ENCODE measurements at places on chromosomes 7 and 10.

DNA sequence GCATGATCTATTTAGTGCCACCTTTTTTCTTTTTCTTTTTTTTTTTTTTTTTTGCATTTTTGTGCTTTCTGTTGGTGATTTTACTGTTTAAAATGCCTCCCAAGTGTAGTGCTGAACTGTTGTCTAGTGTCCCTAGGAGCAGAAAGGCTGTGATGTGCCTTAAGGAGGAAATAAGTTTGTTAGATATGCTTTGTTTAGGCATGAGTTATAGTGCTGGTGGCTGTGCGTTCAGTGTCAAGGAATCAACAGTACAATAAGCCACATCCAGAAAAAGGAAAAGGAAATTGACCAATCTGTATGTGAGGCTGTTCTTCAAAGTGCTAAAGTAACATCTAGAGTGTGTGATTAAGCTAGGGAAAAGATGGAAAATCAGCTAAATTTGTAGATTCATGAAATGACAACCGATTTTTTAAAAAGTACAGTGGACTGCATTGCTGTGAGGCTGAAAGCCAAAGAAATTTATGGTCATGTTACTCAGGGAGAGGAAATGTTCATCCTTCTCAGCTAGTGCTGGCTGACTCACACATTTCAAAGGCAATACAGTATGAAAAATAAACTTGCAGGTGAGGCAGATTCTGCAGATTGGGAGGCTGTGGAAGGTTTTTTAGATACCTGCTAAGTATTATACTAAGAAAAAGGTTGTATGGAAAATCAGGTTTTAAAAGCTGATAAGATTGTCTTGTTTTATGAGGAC is 122.7 kb upstream of the ADCY1 start:
- no peak for DNase-seq

DNA sequence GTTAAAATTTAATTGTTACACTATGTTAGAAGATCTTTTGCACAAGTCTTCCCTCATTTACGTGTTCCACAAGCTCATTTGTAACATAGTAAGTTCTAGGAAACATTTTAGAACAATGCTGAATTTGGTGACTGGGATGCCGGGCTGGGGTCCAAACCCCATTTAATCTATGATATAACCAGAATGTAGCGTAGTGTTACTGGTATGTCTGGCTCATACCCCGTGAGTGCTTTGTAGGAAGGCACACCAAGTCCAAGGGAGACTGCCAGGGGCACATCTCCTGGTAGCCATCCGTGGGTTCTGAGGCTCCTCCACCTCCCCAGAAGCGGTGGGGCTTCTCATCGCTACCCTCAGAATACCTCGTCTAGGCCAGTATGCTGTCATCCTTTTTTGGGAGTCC is 21.3 kb upstream of the TMEM236 start:
- no peak for DNase-seq

DNA sequence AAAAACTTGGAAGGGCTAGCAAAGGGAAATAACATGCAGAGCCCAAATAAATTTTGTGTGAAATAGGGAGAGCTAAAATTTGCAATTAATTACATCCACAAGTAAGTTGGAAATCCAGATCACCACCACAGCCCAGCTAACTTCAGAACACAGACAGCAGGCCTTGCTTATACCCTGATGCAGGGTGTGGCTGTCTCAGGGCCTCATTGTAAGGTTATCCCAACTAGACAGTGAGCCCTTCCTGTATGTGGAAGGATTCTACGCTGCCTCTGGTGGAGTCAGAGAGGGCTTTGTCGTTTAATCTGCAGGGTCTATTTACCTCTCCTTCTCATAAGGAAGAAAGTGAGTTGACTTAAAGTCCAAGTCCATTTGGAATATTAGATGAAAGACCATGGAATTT is 181.0 kb upstream of the TCF7L2 start:
- no peak for DNase-seq

GRCh38 chr10:69044546-69044945 is 43.4 kb upstream of the SRGN start:
- DNase-seq: no peak

DNA sequence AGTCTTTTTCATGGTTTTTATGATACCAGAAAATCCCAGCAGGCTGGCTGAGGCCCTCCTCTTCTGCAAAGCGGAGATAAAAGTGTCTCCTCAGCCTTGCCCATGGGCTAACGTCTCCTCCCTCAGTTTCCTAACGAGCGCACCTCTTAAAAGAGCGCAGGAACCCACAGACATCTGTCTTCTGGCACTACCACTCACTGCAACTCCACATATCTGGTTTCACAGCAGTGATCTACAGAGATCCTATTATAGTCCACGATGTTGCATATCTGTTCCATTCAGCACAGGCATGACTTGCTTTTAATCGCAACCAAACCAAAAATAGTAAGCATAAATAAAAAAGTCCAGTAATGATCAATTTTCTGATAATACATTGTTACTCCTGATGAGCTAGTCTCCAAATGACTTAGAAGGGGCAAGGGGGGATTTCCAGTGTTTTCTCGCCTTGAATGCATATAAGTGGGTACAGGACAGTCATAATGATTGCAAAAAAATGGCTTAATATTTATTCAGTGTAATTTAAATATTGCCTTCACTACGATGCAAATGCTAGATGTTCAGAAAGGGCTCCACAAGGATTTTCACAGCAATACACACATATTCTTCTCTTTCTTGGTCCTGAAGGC is 20.9 kb downstream of the ANKRD22 start:
- no peak for DNase-seq

- no peak for DNase-seq
Measured at GRCh38 chr10:98519841-98520240, 73.1 kb upstream of the HPS1 start.

GRCh38 chr10:132197271-132198067 is 10.7 kb downstream of the DPYSL4 start:
- DNase-seq: no peak

Data from nucleus accumbens (tissue), 56 donors.